ENCODE measurements at places on chromosomes 7 and 10.

DNA sequence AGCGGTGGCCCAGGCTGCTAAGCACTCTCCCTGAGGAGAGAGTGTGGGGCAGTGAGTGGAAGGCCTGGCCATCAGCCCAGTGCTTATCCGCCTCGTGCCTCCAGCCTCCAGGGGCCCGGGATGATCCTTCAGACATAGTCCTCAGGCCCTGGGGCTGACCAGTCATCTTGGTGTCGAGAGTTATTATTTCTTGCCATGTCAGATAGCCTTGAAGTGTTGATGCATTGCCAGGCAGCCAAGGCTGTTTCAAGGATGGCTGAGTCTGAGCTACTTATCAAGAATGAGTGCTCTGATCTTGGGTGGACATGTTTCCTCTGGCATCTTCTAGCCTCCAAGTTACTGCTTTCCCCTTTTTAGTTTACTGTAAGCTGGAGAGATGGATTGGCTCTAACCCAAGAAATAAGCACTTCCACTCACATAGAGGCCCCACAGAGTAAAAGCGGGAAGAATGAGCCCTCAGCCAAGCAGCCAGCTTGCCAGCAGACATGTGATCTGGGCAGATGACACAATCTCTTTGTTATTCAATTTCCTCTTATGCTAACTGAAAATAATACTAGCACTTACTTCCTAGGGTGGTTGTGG, 136.5 kb upstream of the NAMPT start:
- peak; percentile 84 for DNase-seq

GRCh38 chr7:28725045-28725642, 233.0 kb downstream of the TRIL start:
- DNase-seq = no peak

DNA sequence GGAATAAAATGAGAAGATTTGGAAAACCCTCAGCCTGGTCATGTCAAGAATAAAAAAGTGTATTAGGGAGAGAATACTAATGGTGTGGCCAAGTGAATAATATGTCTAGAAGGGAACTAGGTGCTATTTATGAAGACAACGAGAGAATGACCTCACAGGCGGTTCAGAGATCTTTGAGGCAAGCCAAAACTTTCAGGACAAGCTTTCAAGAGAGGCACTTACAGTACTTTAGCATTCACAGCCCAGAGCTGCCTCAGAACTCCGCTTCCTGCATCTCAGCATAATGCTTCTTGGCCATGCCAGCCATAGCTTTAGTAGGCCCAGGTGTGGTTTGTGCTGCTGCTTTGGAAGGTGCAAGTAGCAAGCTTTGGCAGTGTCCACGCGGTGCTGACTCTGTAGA, 37.2 kb upstream of the CCDC7 start:
- no peak for DNase-seq

GRCh38 chr7:123746931-123747488, 1.8 kb downstream of the WASL start:
- DNase-seq = no peak

GRCh38 chr7:113752289-113752688, 166.5 kb downstream of the PPP1R3A start:
- DNase-seq = no peak

- no peak for DNase-seq
Measured at GRCh38 chr10:126685756-126686155, 15.3 kb upstream of the C10orf90 start.

DNA sequence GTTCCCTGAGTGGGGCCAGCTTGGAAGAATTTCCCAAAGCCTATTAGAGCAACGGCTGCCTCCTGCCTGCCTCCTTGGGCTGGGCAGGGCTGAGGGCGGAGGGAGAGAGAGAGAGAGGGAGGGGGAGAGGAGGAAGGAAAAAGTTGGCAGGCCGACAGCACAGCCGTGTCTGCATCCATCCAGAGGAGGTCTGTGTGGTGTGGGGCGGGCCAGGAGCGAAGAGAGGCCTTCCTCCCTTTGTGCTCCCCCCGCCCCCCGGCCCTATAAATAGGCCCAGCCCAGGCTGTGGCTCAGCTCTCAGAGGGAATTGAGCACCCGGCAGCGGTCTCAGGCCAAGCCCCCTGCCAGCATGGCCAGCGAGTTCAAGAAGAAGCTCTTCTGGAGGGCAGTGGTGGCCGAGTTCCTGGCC, at the start of gene AQP1:
TSS of gene AQP1 (plus strand) at position 293 of the 409 bp plus-strand sequence. CDS start at position 350, 57 bp downstream.
- peak; percentile 91 for DNase-seq

DNA sequence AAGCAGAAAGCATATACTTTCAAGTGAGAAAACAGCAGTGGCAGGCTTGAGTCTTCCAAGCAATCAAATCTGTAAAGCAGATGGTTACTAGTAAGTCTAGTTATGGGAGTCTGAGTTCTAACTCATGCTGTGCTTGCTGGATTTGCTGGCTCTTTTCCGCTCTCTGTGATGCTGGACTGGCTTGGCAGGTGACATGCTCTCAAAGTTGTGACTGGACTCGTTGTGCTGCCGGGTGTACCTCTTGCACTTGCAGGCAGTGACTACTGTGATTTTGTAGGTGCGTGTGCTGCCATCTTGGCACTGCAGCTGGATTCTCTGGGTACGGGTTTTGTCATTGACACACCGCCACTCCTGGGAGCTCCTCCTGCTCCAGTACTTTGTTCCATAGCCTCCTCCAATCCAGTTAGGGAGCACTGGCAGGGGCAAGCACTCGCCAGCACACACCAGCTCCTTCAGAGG, 3.1 kb downstream of the SOSTDC1 start:
- no peak for DNase-seq

DNA sequence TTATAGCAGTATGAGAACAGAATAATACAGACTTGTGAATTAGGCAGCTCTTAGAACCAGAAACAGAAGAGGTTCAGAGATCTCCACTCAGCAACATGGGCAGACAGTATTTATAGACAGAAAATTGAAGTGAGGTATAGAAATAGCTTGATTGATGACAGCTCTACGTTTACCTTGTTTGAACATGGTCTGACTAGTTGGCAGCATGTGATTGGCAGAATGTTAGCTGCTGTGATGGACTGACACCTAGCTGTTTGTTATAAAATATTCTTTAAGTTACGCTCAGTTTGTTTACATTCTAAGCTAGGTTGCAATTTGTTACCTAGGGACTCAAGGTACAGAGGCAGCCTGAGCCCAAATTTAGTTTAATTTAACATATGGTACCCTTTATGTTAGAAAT, 73.7 kb upstream of the TMEM229A start:
- DNase-seq = no peak

DNA sequence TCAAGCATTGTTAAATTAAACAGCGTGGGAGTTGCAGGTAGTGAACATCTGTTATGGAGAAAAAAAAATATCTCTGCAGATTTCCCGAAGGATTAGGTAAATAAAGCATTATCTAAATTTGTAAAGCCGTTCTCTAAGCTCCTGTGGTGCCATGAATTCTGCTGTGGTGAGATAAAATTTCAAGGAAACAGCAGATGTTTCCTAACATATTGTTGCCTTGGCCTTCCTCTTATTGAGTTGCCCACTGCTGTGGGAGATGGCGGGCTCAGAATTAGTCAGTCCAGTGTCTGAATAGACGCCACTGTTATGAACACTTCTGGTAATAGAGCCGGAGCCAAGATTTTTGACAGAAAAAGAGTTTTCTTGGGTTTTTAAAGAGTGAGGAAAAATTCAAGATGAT, 82.6 kb upstream of the ELMO1 start:
- DNase-seq = no peak

- no peak for DNase-seq
Measured at GRCh38 chr10:98929709-98930108, 305.9 kb downstream of the HPSE2 start.

DNA sequence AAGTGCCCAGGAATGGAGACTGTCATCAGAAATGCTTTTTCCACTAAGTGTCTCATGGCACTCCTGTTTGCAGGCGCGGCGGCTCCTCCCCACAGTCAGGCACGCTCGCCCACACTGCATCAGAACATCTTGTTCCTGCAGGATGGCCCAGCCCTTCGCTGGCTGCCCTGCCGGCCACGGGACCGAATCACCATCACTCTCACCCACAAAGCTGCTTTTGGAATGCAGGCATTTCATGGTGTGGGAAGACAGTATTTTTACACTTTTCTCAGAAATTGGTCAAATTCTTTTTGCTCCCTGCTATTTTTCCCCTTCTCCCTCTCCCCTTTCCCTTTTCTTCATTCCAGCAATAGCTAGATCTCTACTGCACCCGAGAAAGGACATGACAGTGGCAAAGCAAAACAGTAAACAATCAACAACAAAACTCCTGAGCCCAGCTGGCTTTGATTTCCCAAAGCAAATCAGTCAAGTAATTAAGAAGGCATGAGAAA, 176.1 kb upstream of the TNS3 start:
- peak; percentile 70 for DNase-seq

- no peak for DNase-seq
Measured at GRCh38 chr10:4494551-4494950, 331.5 kb upstream of the AKR1E2 start.

DNA sequence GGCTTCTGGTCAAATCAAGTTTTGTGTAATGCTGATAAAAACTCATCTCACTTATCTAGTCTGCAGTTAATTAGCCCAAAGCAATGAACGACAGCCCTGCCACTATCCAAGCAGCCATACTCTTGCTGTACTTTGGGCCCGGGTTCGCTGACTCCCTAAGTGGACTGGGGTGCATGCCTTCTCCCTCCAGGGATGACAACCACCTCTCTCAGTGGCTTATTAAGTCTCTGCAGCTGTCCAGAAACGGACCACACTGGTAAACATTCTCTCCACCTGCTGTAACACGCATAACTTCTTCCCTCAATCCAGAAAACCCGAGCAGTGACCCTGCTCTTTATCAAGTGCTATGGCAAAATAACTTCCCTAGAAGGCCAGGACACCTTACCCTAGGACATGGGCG, 3.9 kb downstream of the FBXW4 start:
- no peak for DNase-seq

- DNase-seq = no peak
Measured at GRCh38 chr7:40393660-40394059, 258.9 kb downstream of the SUGCT start.

- DNase-seq = no peak
Measured at GRCh38 chr7:73356159-73356558, 28.2 kb downstream of the FKBP6 start.

DNA sequence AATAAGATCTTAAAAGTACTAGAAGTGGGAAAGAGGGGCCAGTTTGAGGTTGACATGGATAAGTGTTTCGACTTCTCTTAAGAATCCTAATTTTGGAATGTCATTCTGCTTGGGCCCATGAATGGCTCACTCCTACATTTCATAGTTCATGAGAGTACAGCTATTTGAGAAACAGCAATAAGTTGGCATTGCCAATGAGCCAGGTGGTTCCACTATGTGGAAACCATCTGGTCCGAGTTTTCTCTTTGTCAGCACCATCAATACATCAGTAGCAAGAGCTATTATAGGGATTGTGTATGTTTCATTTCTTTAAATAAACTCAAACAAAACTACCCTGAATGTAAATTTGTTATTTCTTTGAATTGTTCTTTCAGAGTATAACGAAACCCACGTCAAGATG, 78.1 kb upstream of the NEBL start:
- DNase-seq = no peak

DNA sequence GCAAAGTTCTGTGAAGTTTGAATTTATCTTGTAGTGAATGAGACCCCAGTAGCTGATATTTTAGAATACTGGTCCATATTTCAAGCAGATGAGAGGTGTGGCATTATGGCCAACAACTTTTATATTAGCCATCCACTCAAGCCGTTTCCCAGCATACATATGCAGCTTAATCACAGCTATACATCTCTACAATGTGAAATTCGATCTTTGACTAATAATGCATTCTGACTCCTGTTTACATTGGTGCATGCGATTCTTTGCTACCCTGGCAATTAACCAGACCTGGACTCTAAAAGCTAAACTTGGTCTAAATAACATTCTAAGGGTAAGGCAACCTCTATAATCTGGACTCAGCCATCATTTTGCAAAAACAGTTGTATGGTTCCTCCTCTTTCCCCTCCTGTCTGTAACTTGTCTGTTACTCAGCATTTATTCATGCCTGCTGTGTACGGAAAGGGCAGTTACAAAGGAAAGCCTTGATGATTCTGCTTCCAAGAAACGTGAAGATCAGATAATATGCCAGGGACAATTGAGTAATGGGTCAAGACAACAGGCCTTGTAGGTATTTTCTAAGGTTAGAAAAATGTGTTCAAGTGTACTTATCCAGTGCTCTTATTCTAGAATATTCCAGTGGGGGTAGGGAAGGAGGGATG, 50.6 kb downstream of the PNLIPRP2 start:
- DNase-seq = no peak

All from left cardiac atrium (tissue), 4 donors.